ENCODE measurements at places on chromosomes 6 and 20. TPM values are rescaled to one million over a fixed set of nuclear protein-coding genes. Genes with fewer than 3 reads are reported as not detected.

DNA sequence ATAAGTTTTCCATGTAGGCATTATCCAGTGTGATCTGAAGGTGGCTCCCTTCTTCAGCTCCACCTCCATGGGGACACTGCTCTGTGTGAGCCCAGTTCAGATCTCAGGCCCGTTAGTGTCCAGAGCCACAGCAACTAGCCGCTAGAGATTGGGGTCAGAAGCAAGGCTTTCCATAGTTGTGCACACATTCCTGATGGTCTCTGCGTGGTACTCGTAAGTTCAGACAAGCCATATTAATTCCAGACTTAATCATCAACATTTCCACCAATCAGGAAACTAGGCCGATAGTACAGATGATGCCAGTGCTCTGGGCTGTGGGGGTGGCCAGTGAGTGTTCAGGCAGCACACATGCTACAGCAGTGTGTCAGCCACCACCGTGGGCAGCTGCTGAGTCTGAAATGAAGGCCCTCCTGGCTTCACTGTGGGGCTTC lies 17.5 kb upstream of the SYNCRIP start:
- DNase-seq, result no peak

DTNBP1 gene
- polyA plus RNA-seq, result 16.8 TPM

DNA sequence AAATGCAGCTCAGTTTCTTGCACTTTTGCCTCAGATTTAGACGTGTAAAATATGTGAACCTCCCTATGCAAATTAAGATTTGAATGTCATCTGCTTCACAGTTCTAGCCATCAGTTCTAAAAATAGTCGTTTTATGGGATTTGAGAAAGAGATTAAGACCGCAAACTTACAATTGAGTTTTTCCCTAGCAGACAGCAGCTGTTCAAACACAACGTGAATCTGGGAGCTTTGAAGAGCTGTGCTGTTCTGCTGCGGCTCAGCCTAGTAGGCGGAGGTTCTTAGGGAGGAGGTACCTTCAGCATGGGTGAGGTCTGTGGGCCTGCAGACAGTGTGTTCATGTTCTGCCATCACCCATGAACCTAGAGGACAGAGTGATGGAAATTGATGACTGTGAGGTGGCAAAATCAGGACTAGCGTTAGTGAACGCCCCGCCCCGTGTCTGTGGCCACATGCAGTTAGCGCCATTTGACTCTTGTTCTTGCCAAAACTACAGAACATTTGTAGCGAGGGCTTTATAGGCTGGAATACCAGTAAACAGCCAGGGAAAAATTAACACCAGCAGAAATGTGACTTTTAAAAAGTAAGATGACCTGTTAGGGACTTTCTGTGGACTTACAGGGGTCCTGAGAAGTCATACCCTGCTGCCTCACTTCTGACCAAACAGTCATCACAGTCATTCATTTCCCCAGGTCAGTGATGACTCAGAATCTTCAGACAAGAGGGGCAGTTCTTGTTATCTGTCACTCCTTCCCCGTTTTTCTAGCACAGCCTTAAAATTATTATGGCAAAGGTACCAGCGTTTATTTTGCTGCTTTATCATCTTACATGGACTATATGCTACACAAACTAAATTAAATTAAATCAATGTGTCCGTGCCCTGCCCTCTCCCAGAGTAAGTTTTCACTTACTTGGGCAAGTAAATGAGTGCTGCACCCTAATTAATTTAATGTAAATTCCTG lies 84.3 kb upstream of the TMEM181 start:
- DNase-seq, result no peak

DNA sequence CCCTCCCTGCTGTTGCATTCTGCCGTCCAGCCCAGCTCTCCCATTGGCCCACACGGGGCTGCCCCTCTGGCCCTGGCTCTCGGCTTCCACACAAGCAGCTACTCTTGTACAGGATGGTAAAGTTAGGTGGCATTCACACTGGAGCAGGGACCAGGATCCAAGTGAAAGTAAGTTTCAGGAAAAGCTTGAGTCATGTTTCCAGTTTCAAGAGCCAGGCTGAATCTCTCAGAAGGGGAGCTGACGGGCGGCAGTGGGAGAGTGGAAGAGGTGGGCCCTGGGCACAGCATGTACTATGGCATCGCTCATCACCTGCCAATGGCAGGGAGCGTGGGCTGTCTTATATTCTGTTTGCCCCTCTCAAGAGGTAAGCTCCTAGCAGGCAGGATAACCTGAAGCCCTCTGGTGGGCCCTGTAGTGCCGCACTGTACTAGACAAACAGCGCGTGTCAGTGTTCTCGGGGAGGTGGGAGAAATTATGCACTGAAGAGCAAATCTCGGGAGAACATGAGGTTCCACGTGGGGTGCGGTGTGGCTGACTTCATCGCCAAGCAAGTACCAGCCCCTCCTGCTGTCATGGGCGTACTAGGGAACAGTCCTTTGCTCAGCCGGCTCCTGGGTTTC lies 241.5 kb downstream of the NRN1 start:
- DNase-seq, result no peak

DNA sequence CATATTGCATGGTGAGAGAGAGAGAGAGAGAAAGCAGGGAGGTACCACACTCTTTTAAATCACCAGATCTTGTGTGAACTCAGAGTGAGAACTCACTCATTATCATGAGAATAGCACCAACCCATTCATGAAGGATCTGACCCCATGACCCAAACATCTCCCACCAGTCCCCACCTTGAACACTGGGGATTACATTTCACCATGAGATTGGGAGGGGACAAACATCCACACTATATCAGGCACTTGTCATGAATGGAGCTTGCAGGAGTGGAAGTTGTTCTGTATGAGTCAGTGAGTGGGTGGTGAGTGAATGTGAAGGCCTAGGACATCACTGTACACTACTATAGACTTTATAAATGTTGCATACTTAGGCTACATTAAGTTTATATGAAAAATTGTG lies 47.7 kb upstream of the RNF182 start:
- no peak for DNase-seq

- no peak for DNase-seq
Measured at GRCh38 chr20:12391099-12391498, 473.4 kb downstream of the BTBD3 start.

- DNase-seq, result peak; percentile 50
Measured at GRCh38 chr6:169722362-169723199, 1.7 kb downstream of the PHF10 start.

DNA sequence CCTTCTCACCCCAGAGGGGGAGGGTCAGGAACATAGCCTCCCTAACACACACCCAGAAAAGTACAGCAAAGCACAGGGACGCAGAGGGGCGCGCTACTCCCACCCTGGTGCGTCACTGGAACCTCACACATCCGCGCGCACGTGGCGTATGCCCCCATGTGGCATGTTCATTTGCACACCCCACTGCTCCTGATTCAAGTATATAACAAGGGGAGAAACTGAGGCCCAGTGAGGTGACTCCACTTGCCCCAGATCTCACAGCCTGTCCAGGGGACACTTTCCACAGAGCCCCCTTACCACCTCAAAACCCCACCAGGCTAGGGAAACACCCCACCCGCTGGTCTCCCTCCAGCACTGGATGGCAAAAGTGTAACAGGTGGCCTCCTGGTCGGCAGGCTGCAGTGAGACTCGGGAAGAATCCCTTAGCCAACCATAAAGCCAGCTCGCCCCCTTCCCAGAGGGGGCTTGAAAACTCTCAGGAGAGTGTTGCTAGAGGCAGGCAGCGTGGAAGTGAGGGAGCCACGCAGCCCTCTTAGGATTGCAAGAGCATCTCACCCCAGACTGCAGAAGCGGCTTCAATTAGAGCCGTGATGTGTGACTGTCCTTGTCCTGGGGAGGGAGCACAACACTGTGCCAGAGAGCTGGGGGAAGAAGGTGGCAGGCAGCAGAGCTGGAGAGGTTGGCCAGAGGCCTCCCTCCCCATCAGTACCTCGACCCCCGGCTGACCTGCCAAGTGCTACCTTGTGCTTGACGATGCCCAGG lies at the start of gene GRM4:
TSS of gene GRM4 (minus strand) at position 67 of the 762 bp plus-strand sequence. CDS start 12,591 bp downstream, outside the sequence.
- no peak for DNase-seq

ARFRP1 gene
- polyA plus RNA-seq, result 12.9 TPM

- no peak for DNase-seq
Measured at GRCh38 chr20:56222945-56223344, 25.6 kb upstream of the MC3R start.

DNA sequence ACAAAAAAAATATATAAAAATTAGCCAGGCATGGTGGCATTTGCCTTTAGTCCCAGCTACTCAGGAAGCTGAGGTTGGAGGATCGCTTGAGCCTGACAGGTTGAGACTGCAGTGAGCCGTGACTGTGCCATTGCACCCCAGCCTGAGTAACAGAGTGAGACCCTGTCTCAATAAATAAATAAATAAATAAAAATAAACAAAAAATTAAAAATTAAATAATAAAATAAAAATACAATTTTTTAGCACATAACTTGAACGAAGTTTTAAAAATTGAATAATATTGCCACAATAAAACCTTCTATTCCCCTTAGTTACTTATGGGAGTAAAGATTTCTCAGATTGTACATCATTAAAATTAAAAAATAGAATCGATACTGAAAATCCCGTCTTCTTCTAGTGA lies 29.2 kb upstream of the CGA start:
- DNase-seq, result no peak

DNA sequence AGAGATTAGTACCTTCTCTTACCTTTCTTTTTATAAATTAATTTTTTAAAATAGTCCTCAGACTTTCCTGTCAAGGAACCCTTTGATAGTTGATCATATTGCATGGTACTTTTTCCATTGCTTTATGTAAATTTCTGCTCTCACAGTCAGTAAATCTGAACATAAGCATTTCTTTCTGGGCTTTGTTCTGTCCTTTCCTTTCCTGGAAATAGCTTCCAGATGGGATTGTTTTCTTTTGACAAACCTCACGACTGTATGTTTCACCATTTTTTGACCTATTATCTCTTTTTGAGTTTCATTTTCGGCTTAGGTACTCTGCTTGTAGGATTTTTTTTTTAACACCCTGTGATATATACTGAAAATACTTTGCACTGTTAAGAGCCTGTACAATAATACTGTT lies 32.6 kb downstream of the UTRN start:
- DNase-seq, result no peak

- DNase-seq, result no peak
Measured at GRCh38 chr6:146433881-146434731, 109.5 kb upstream of the RAB32 start.

SSTR4 gene
- polyA plus RNA-seq, result 0.14 TPM

- no peak for DNase-seq
Measured at GRCh38 chr6:74249658-74250057, 553.7 kb downstream of the CD109 start.

OR2H1 gene
- not detected for polyA plus RNA-seq

GRCh38 chr6:45625191-45625664 lies 247.5 kb upstream of the SUPT3H start:
- DNase-seq, result no peak

DNA sequence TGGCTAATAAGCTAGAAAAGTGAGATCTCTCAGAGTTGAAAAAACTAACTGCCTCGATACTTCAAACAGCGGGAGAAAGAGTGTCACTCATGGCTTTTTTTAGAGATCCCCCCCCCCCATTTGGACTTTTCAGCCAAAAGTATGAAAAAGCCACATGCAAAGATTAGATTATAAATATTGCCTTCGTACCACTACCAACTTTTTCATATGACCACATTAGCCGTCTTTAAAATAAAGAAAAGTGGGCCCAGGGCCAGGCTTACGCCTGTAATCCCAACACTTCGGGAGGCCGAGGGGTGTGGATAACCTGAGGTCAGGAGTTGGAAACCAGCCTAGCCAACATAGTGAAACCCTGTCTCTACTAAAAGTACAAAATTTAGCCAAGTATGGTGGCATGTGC lies 4.4 kb downstream of the PGK2 start:
- no peak for DNase-seq

SERINC1 gene
- 15.4 TPM for polyA plus RNA-seq

DNA sequence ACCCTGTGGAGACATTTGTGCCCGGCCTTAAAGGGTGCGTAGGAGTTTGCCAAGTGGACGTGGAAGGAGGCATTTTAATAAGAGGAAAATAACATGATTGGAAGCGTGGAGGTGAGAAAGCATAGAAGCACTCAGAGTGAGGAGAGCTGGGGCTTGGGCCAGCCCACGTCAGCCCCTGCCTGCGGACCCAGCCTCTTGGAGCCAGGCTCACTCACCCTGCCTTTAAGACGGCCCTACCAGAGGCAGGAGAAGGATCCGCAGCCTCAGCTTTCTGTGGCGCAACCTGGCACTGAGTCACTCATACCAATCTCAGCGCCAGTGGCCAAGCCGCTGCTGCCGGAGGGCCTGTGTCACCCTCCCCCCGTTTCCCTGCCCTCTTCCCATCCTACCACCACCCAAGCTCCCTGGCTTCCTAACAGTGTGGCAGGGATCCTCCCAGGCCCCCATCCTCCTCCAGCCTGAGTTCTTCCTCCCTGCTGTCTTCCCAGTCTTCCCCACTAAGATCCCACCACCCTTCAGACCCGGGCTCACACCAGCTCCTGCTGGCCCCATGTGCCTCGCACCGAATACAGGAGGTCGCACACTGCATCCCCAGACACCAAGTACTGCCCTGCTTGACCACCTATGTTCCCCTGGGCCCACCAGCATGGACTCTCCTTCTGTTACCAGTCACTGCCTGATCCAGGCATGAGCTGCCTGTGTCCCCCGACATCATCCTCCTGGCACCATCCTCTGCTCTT lies 285.2 kb downstream of the UST start:
- DNase-seq, result no peak

DNA sequence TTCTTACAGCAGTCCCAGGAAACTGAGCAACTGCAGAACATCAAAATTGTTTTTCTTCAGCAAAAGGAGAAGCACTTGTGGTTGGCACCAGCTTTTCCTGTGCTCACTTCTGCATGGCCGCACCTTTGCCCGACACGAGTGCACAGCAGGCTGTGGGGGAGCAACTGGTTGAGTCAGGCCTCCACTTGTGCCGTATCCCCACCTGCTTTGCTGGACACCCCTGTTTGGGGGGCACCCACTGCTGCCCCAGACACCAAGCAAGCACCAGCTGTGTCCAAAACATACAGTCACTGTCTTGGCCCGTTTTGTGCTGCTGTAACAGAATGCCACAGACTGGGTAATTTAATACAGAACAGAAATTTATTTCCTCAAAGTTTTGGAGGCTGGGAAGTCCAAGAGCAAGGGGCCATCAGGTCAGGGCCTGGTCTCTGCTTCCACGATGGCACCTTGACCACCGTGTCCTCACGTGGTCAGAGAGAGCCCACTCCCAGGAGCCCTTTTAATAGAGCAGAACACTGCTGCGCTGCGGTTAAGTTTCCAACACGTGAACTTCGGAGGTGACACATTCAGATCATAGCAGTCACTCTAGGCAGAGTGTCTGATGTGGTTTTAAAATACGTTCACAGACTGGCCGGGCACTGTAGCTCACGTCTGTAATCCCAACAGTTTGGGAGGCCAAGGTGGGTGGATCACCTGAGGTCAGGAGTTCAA lies 8.7 kb upstream of the GMEB2 start:
- DNase-seq, result no peak

GRCh38 chr6:69584536-69584912 lies 212.3 kb downstream of the LMBRD1 start:
- DNase-seq, result no peak

MRAP2 gene
- 5.3 TPM for polyA plus RNA-seq

- DNase-seq, result no peak
Measured at GRCh38 chr6:40307712-40308111, 279.5 kb downstream of the LRFN2 start.

- DNase-seq, result no peak
Measured at GRCh38 chr6:121430514-121431460, 4.7 kb upstream of the GJA1 start.

BMP5 gene
- polyA plus RNA-seq, result 0.03 TPM

GRCh38 chr20:17390655-17391054 lies 140.5 kb downstream of the BFSP1 start:
- no peak for DNase-seq

ANKRD6 gene
- polyA plus RNA-seq, result 5.9 TPM

GRCh38 chr6:116351101-116351500 lies 19.6 kb upstream of the DSE start:
- DNase-seq, result no peak

- DNase-seq, result no peak
Measured at GRCh38 chr6:4879741-4880275, 103.6 kb downstream of the CDYL start.

- DNase-seq, result no peak
Measured at GRCh38 chr6:7135755-7136154, 28.0 kb downstream of the RREB1 start.
